ENCODE measurements at places on chromosomes 3 and 15.

GRCh38 chr3:41430391-41430790 is 231.1 kb downstream of the CTNNB1 start:
- DNase-seq = no peak

GRCh38 chr3:197600796-197601565 is 45.2 kb upstream of the BDH1 start:
- DNase-seq = no peak

GRCh38 chr15:94354655-94355054 is 123.3 kb downstream of the MCTP2 start:
- DNase-seq = no peak

GRCh38 chr3:45705839-45706808 is 16.9 kb downstream of the SACM1L start:
- DNase-seq = no peak

DNA sequence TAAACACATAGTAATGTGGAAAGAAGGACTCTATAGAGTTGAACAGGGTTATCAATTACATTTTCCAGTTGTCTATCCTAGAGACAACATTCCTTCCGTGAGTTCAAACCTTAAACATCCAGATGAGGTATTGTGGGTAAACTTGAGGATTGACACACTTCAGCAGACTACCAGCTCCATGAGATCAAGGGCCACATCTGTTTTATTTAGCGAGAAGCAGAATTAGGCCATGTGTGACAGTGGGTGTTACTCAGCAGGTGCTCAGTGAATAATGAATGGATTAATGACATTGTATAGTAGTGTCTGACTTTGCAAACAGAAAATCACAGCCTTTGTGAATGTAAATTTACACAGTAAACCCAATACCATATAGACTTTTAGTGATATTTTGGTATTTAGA is 941.1 kb upstream of the CFAP20DC start:
- DNase-seq = no peak

GRCh38 chr3:51999846-52000245 is 4.2 kb upstream of the RPL29 start:
- no peak for DNase-seq

DNA sequence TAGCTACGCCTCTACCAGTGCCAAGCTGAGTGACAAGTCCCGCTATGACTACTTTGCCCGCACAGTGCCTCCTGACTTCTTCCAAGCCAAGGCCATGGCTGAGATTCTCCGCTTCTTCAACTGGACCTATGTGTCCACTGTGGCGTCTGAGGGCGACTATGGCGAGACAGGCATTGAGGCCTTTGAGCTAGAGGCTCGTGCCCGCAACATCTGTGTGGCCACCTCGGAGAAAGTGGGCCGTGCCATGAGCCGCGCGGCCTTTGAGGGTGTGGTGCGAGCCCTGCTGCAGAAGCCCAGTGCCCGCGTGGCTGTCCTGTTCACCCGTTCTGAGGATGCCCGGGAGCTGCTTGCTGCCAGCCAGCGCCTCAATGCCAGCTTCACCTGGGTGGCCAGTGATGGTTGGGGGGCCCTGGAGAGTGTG is 5.7 kb downstream of the GRM2 start:
- no peak for DNase-seq

- DNase-seq = no peak
These were observed 8.8 kb upstream of the CPOX start for GRCh38 chr3:98602078-98602678.

- DNase-seq = no peak
These were observed 15.3 kb upstream of the AGBL1 start for GRCh38 chr15:86064326-86064725.

GRCh38 chr3:38555149-38555840 is 59.2 kb downstream of the EXOG start:
- DNase-seq = no peak

GRCh38 chr3:172187511-172187910 is 148.1 kb downstream of the FNDC3B start:
- DNase-seq = no peak

DNA sequence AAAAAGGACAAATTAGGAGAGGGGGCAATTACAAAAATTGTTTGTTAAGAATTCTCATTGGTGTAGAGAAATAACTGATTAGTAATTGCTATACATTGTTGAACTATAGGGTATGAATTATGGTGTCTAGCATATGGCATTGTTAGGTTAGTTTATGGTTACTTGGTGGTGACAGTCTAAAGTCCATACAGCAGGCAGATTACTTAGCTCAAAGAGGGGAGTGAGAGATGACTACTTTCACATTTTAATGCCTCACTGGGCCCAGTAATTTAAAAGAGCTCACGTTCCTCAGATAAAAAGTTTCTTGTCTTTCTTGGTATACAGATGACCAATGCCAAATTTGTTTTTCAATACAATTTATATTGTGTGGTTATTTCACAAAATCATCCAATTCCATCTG is 112.4 kb upstream of the NEDD4 start:
- DNase-seq = no peak

- no peak for DNase-seq
These were observed 101.7 kb upstream of the SMAD3 start for GRCh38 chr15:66963710-66964109.

- DNase-seq = no peak
These were observed 822 bp downstream of the ST8SIA2 start for GRCh38 chr15:92394309-92395097.

DNA sequence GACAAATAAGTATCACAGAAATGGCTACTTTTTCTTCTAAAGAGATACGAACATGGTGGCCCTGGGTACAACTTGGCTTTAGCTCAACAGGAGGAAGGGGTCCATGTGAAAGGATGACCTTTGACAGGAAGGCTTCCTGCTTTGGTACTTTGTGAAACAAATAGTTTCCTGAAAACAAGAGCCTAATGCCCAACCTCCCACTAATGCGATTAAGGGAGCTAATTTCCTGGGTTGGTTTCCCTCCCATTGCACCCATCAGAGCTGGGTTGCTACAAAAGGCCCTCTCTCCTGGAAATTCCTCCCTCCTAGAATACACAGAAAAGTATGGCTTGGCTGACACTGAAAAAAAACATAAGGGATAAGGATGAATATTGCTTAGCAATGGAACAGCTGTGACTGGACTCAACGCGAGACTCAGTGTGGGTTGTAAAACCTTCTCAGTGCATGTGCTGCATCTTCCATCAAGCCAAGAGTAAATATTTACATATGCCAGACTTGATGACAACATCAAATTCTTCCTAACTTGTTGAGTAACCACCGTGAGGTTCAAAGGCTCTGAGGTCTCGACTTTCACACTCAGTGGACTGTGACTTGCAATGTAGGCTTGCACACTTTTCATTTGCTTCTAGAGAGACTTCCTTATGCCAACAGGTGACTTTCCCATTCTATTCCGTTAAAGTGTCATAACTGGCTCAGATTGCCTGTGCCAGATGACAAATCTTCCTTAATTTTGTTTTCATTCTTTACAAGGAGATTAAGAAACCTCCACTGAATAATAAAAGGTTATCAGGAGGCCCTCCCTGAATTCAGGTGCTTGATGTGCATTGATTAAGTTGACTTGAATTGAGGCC is 60.1 kb downstream of the ADAMTS9 start:
- DNase-seq = no peak

GRCh38 chr3:172213200-172213599 is 173.8 kb downstream of the FNDC3B start:
- no peak for DNase-seq

DNA sequence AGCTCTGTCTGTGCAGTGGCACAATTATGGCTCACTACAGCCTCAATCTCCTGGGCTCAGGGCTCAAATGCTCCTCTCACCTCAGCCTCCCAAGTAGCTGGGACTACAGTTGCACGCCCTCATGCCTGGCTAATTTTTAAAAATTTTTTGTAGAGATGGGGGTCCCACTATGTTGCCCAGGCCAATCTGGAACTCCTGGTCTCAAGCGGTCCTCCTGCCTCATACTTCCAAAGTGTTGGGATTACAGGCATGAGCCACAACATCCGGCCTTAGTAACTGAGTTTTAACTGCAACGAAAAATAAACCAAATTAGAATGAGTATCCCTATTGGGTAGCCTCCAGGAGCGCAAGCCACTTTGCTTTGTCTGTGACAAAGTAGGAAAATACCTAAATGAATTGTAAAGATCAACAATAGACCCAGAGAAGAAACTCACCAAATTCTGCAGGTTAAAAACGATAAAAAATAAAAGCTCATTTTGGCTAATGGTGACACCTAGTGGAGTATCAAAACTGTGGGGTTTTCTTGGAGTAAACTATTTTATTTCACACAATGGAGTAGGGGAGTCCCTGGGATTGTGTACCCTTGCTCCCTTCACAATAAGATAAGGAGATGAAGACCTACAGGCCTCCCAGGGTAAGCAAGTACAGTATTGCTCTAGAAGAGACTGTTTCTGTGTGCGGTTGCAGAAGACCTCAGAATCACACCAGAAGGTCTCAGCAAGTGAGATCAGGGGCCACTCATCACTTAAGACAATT is 21.0 kb upstream of the CA12 start:
- DNase-seq = no peak

- DNase-seq = no peak
These were observed 1.6 kb downstream of the FAM81A start for GRCh38 chr15:59439576-59439975.

GRCh38 chr3:41464858-41465257 is 265.6 kb downstream of the CTNNB1 start:
- DNase-seq = no peak

DNA sequence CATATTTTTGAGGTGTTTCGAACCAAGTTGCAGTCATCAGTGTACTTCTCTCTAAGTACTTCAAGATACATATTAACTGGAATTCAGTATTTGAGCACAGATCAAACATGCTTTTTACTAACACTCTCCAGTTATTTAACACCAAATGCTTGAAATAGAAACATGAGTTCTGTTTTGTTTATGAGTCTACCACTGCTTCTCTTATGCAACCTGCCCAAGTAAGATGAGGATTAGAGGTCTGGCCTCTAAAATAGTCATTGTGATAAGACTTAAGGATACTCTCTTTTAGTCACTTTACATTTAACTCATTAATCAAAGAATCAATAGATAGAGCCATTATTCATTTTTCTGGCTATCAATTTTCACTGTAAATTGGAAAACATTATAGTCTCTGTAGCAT is 156.2 kb upstream of the THRB start:
- DNase-seq = no peak

GRCh38 chr3:169527507-169527906 is 136.0 kb downstream of the MECOM start:
- DNase-seq = no peak

GRCh38 chr3:70889162-70890019 is 577.0 kb upstream of the MDFIC2 start:
- DNase-seq = no peak

DNA sequence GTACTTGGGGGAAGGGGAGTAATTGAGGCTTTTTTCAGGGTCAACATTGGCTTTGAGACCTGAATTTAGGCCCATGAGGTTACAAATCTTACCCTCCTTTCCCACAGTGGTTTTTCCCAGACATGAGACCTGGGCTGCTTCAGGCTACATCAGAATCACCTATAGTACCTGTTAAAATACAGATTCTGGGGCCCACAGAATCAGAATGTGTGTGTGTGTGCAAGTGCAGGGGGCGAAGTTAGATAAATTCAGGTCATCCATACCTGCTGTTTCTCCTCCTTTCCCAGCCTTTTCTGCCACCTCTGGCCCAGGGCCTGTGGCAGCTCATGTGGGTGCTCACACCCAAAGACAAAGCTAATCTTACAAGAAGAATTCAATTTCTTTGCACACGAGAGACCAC is 110.5 kb downstream of the RAB11A start:
- no peak for DNase-seq

DNA sequence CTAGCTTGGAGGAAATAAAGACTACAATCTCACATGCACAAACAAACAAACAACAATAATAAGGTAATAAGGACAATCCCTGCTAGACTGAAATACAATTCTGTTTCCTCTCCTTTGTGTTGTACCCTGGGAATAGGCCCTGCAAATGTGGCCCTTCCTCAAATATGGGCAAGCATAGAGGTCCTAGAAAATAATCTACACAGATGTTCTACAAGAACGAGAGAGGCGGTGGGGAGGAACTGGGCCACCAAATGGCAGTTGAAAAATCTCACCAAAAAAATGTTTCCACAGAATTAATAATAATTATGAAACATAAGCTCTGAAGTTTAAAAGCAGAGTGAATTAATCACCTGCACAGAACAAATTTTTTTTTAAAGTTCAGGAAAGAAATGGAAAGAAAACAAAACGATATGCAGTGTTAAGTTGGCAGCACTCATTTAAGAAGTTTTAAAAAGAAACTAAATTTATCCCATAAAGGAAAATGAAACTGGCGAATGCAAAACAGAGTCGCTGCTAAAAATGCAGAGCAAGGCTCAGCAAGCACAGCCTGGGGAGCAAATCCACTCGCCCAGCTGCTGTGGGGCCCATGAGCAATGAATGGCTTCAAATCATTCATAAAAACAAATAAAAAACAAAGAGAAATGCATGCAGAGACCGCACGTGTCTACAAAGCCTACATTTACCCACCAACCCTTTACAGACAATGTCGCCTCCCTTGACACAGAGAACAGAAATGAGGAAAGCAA is 475.4 kb downstream of the OCA2 start:
- DNase-seq = no peak

All from activated CD8-positive, alpha-beta memory T cell treated with anti-CD3 and anti-CD28 coated beads for 4 hours (primary cell).